ENCODE measurements at places on chromosomes 2 and 18.

DNA sequence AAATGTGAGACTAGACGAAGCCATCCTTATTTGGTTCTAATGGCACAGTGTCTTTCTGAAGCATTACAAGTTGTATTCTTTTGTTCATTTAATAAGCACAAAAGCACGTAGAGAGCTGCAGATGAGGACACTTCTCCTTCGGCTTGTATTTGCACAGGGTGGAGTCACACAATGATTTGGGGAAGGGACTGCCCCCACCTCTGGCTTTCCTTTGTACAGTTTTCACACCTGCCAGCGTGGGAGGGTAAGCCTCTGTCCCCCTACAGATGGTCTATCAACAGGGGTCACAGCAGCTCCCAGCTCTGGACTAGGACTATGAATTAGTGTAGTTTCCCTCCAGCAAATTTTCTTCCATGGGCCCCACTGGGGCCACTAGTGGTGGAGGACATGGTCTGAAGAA lies 108.2 kb upstream of the KLHL14 start:
- DNase-seq, result no peak

GRCh38 chr2:158817588-158817987 lies 22.5 kb downstream of the DAPL1 start:
- no peak for DNase-seq

- DNase-seq, result no peak
Measured at GRCh38 chr18:56066524-56067213, 478.7 kb upstream of the TCF4 start.

- no peak for DNase-seq
Measured at GRCh38 chr2:240425236-240425615, 10.2 kb upstream of the GPC1 start.

GRCh38 chr2:239394346-239394945 lies 6.4 kb downstream of the HDAC4 start:
- DNase-seq, result no peak

DNA sequence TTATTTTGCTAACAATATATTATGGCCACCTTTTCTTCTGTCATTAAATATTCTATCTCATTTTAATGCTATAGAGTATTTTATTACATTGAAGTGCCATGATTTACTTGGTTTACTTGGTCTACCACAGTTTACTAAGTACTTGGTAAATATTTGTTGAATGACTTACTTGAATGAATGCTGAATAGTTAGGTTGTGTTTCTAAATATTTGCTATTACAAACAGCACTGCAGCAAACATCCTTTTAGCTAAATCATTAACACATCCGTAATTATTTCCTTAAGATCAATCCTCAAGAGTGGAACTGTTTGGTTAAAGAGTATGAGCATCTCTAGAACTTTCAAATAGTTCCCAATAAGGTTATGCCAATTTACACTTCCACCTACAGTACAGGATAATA lies 318.7 kb downstream of the MYCN start:
- no peak for DNase-seq

DNA sequence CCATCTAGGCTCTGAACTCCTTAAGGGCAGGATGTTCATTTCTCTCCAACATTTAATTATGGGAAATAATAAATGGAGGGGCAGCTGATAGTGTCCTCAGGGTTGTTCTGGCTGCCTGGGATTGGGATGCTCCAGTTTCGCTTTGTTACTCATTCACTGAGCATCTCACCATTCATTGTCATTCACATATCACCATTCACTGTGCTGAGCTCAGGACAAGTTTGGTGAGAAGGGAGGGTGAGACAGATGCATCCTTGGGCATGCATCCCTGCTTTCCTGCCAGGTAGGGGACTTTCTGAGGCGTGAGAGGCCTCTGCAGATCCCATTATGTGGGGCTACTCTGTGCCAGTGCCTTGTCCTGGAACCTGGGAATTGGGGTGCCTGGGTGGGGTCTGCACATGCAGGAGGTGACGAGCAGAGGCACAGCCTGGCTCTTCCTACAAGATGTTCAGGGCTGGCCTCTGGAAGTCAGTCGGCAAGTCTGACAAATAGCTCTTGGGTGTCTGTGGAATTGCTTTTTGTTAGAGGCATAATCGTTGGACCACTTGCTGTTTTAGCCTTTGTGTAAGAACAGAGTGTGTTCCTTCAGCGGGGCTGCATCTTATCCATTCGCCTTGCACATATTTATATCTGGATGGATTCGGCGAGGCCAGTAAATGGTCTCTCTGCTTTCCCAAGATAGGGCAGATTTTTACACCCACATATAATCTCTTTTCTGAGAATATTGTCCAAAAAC lies 323.2 kb upstream of the THSD7B start:
- DNase-seq, result no peak

- DNase-seq, result no peak
Measured at GRCh38 chr2:70743677-70744076, 24.3 kb downstream of the ADD2 start.

DNA sequence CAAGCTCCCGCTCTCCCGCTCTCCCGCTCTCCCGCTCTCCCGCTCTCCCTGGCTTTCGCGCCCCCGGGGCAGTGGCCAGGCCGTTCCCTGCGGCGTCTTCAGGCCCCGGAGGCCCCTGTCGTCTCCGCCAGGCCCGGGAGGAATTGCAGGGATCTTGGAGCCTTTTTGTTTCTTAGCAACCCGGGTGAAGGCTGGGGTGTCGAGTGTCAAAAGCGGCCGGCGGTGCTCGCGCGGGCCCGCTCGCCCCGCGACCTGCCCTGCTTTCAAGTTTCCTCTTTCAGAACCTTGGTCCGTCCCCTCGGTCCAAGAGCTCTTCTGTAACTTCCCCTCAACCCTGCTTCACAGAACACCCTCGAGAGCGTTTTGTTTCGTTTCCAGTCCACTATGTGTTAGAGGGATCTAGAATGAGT lies 1.4 kb downstream of the RNF138 start:
- peak; percentile 52 for DNase-seq

DNA sequence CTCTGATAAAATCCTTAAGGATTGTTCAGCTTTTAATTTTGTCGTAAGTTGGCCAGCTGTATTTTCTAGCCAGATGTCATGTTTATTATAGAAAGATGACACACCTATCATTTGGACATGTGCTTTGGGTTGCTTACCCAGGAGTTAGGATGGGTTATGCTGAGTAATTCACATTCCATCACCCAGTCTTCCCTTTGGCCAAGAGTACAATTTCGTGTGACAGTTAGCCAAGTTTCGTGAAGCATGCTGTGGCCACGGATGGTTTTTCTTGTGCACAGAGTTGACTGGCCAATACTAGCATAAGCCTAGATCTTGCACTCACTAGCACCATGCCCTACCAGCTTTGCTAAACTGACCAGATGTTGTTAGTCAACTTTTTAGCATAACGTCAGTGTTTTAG lies 5.8 kb downstream of the MAPRE3 start:
- no peak for DNase-seq

DNA sequence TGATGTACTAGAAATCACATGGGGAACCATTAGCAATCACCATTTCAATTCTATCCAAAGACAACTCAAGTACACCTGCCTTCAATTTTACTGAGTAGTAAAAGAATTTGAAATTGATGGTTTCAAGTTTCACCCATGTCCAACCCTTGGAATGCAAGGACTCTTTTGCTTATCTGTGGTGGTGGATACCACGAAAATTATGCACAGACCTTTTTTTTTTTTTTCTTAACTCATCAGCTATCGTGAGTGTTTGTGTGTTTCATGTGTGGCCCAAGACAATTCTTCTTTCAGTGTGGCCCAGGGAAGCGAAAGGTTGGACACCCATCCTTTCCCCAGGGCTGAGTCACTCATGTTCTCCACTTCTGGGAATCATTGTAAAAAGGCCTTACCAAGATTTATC lies 23.1 kb downstream of the ID2 start:
- no peak for DNase-seq

GRCh38 chr18:63025251-63026090 lies 294.1 kb downstream of the BCL2 start:
- no peak for DNase-seq

GRCh38 chr18:48975817-48976649 lies 25.3 kb upstream of the SMAD7 start:
- DNase-seq, result peak; percentile 94

- DNase-seq, result peak; percentile 26
Measured at GRCh38 chr2:198890490-198890889, 567.2 kb downstream of the SATB2 start.

DNA sequence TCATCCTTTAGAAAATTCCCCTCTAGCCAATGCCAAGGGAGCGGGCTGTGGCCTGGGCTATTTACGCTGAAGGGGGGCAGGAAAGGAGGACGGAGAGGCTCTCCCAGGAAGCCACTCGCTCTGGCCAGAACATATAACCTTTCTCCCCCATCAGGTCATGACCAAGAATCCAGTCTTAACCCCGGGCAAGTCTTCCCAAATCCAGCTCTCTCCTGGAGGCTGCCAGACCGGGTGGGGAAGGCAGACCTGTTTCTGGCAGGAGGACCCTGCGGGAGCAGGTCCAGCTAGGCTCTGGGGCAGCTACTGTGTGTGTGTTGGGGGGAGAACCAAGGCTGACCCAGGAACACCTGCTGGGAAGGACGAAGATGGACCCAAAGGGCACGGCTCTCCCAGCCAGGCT lies 13.4 kb upstream of the SEMA4C start:
- DNase-seq, result no peak

- no peak for DNase-seq
Measured at GRCh38 chr2:8527031-8527430, 154.8 kb upstream of the ID2 start.

GRCh38 chr2:32714521-32714920 lies 86.7 kb downstream of the TTC27 start:
- no peak for DNase-seq

- DNase-seq, result no peak
Measured at GRCh38 chr18:49672853-49673252, 111.0 kb downstream of the LIPG start.

- no peak for DNase-seq
Measured at GRCh38 chr18:36697905-36698304, 130.9 kb downstream of the TPGS2 start.

DNA sequence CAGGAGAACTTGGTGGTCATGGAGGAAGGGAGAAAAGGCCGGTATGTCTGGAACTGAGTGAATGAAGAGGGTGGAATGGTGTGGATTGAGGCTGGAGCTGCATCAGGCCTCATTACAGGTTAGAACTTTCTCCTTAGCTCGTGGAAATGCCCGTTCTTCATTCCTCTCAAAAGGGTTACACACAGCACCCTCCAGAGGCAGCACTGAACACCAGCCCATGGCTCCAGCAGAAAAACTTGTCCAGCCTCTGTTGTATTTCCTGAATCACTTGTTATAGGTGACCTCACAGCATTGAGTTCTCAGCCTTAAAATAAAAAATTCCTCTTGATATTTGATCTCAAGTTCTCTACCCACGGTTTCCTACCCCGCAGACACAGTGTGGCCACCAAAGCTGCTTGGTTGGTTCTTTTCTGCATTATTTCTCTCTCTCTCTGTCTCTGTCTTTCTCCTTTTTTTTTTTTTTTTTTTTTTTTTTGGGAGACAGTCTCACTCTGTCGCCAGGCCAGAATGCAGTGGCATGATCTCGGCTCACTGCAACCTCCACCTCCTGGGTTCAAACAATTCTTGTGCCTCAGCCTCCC lies 89.6 kb downstream of the ITGB1BP1 start:
- no peak for DNase-seq

DNA sequence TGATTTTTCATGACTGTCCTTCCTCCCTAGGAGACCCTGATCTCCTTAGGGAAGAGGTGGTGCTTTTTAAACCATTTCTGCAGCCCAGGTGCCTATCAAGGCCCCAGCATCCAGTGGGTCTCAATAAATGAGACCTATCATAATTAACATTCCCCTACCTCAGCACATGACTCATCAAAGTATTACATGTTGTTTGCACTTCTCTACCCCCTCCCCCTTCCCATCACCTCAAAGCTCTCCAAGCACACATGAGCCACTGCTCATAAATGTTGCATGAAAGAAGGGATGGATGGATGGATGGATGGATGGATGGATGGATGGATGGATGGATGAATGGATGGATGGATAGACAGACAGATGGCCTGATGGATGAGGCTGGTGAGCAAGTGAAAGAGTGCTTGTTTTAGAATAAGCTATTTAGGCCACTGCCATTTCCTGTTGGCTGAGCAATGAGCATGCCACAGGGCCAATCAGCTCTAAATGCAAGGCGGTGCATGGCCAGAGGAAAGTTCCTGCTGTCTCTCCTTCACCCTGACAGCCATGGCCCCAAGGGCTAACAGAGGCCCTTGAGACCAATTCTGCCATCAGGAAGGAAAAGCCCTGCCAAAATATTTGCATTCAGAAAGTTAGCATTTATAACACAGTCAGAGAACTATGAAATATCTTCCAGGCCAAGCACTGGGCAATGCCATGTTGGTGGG lies 20.9 kb upstream of the STEAP3 start:
- no peak for DNase-seq

DNA sequence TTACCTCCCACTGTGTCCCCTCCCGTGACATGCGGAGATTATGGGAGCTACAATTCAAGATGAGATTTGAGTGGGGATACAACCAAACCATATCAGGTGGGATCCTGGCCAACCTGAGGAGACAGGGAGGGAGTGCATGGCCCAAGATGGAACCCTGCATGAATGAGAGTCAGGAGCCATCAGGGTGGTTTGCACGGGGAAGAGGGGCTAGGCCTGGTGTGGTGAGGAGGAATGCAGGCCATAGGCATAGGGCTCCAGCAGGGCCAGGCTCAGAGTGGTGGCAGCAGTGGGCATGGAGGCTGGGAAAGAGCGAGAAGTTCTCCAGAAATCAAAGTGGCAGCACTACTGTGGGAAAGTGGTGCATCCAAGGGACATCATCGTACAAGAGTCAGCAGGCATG lies 74.0 kb upstream of the BCL2L11 start:
- no peak for DNase-seq

- DNase-seq, result no peak
Measured at GRCh38 chr2:129334128-129334527, 645.3 kb upstream of the RAB6C start.

DNA sequence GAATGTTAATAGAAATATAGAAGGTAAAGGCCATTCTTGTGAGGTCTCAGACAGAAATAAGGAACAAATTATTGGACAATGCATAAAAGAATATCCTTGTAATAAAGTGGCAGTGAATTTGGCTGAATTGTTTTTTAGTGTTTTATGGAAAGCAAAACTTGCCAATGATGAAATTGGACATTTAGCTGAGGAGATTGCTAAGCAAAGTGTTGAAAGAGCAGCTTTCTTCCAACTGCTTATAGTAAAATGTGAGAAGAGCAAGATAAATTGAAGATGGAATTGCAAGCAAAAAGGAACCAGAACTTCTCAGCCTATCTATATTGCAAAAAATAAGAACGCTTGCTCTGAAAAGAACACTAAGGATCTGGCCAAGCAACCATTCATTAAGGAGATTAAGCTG lies 245.7 kb downstream of the MREG start:
- no peak for DNase-seq
